ENCODE measurements at places on chromosomes 6 and 20. TPM values are rescaled to one million over a fixed set of nuclear protein-coding genes. Genes with fewer than 3 reads are reported as not detected.

SYCP2L gene
- total RNA-seq: not detected

POM121L2 gene
- total RNA-seq: not detected

SLC35D3 gene
- total RNA-seq: not detected

NUP43 gene
- 45.7 TPM for total RNA-seq

TFAP2C gene
- 12.8 TPM for total RNA-seq

CD24 gene
- total RNA-seq: 299 TPM

NANP gene
- total RNA-seq: 6.6 TPM

NHLRC1 gene
- 2.1 TPM for total RNA-seq

OPN5 gene
- not detected for total RNA-seq

TUBB2B gene
- 0.69 TPM for total RNA-seq

SEL1L2 gene
- total RNA-seq: not detected

KIF25 gene
- total RNA-seq: not detected

LY6G6F gene
- total RNA-seq: not detected

SLC26A8 gene
- total RNA-seq: not detected

GTSF1L gene
- not detected for total RNA-seq

MCCD1 gene
- total RNA-seq: not detected

HDGFL1 gene
- not detected for total RNA-seq

BCAS4 gene
- 15.0 TPM for total RNA-seq

SLC29A1 gene
- 45.7 TPM for total RNA-seq

STX7 gene
- total RNA-seq: 44.3 TPM

RPP40 gene
- total RNA-seq: 15.0 TPM

FRK gene
- 1.3 TPM for total RNA-seq

CALHM4 gene
- 0.17 TPM for total RNA-seq

SLC4A11 gene
- 10.0 TPM for total RNA-seq

CLPSL2 gene
- not detected for total RNA-seq

FAM83C gene
- total RNA-seq: not detected
